ENCODE measurements at places on chromosomes 3 and 15.

GRCh38 chr3:46895204-46895660 lies 17.7 kb downstream of the PTH1R start:
- no peak for DNase-seq

DNA sequence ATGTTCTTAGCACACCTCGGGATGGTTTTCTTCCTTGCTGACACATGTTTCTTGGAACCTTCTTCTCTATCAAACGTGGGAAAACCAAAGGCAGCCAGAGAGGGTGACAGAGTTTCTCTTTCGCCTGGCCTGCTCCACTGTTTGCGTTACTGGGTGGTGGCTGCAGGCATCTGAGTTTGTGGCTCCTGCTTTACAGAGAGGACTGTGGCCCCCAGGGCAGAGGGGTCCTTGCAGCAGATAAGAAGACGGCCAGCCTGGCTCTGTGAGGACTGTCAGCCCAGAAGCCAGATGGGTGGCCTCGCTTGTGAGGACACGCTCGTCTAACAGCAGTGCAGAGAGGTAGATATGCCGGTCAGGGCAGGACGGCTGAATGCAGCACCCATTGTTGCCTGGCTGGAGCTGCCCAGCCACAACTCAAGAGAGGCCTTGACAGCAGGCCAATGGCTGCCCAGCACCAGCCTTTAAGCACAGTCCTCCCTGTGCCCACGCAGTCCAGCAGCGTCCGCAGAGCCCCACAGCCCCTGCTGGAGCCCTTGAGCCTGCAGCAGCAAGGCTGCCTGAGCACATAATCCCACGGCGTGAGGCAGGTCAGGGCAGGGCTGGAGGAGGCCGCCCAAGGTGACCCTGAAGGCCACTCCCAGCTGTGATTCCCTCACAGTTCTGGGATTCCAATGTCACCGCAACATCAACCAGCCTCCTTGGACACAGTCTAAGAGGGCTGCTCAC lies 15.0 kb upstream of the SPTBN5 start:
- no peak for DNase-seq

GRCh38 chr3:38141952-38142273 lies 3.5 kb downstream of the MYD88 start:
- DNase-seq, result no peak

GRCh38 chr15:70566989-70567388 lies 196.4 kb downstream of the UACA start:
- DNase-seq, result no peak

DNA sequence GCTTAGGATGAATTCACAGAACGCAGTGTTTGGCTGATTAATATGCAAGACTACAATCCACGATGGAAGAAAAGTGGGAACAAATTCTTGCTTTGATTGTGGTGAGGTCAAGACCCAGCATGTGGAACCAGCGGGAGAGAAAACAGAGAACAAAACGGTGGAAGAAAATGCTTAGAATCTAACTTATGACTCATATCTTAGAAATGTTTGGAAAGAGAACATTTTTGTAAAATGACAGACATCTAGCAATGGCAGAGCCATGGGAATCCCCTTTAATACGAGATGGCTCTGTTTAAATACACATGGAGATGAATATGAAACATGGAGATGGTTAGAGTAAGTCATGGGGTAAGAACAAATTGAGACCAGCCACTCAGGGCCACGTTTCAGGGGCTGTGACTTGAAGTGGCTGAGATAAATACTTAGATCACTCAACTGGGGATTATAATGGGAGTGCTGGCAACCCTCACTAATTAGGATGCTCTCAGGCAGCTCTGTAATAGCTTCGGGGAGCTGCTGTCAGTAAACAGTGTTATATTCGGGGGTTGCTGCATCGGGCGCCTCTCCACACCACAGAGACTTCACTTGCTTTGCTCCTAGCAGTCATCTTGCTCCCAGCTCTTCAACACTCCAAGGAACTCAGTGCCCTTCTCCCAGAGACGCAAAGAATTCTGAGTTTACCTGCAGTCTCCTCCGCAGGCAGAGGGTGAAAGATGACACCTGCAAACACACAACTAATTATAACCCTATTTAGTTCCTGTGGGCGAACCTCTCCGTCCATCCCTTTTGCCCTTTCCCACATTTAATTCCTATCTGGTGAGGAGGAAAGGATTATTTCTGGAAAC lies 68.0 kb upstream of the ONECUT1 start:
- no peak for DNase-seq

DNA sequence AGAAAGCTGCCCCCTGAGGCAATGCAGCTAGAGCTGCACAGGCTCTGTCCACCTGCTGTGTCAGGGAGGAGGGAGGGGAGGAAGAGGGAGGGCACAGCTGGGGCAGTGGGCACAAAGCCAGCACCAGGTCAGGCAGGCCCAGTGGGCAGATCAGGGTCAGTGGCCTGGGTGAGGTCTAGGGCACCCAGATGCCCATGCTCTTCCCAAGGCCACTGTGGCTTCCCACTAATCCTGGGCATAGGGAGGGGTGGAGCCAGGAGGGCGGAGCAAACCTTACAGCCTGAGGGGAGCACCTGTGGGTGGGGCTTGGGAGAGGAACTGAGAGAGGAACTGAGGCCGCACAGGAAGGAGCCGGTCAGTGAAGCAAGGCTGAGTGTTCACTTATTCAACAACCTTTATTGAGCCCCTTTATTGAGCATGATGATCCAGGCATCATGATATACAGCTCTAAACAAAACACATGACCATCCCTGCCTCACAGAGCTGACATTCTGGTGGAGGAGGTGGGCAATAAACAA lies 55.0 kb downstream of the RHCG start:
- DNase-seq, result no peak

DNA sequence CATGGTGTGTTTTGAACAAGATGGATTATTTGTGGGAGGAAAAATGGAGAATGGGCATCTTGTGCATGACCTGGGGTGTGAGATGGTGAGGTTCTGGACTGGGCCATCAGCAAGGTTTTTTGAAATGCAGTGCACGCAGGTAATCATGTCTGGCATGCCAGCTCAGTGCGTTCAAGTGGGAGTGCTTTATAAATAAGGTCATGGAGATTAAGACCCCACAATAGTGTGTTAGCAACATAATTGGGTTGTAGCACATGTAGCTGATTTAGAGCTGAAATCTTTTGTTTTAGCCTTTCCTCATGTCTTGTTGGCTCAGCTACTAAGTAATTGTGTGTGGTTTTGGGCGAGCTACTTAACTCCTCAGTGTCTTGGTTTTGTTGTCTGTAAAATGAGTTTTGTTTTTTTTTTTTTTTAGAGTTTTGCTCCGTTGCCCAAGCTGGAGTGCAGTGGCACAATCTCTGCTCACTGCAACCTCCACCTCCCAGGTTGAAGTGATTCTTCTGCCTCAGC lies 3.9 kb upstream of the CACNA1D start:
- DNase-seq, result no peak
